ENCODE measurements at places on chromosomes 6 and 20. TPM values are rescaled to one million over a fixed set of nuclear protein-coding genes. Genes with fewer than 3 reads are reported as not detected.

Gene OPRL1
- 0.78 TPM for total RNA-seq

Gene RNF182
- 0.36 TPM for total RNA-seq

Gene TSBP1
- total RNA-seq: not detected

Gene CEP57L1
- total RNA-seq: 15.1 TPM

Gene NXT1
- total RNA-seq: 14.5 TPM

Gene C6orf132
- total RNA-seq: 1.7 TPM

Gene IP6K3
- total RNA-seq: not detected
